ENCODE measurements at places on chromosomes 4 and X. TPM values are rescaled to one million over a fixed set of nuclear protein-coding genes. Genes with fewer than 3 reads are reported as not detected.

Gene PAGE1
- not detected for total RNA-seq

Gene IL2RG
- total RNA-seq, result 0.98 TPM

Gene VMA21
- total RNA-seq, result 26.9 TPM

Gene CSAG2
- not detected for total RNA-seq

GRCh38 chr4:152010710-152011079, 249.9 kb upstream of the GATB start:
- DNase-seq, result peak; percentile 36

GRCh38 chr4:175307326-175307725, 389.2 kb downstream of the ADAM29 start:
- DNase-seq, result peak; percentile 5

GRCh38 chrX:68409194-68409593, 24.1 kb downstream of the OPHN1 start:
- peak; percentile 58 for DNase-seq

Gene EGF
- 9.4 TPM for total RNA-seq

DNA sequence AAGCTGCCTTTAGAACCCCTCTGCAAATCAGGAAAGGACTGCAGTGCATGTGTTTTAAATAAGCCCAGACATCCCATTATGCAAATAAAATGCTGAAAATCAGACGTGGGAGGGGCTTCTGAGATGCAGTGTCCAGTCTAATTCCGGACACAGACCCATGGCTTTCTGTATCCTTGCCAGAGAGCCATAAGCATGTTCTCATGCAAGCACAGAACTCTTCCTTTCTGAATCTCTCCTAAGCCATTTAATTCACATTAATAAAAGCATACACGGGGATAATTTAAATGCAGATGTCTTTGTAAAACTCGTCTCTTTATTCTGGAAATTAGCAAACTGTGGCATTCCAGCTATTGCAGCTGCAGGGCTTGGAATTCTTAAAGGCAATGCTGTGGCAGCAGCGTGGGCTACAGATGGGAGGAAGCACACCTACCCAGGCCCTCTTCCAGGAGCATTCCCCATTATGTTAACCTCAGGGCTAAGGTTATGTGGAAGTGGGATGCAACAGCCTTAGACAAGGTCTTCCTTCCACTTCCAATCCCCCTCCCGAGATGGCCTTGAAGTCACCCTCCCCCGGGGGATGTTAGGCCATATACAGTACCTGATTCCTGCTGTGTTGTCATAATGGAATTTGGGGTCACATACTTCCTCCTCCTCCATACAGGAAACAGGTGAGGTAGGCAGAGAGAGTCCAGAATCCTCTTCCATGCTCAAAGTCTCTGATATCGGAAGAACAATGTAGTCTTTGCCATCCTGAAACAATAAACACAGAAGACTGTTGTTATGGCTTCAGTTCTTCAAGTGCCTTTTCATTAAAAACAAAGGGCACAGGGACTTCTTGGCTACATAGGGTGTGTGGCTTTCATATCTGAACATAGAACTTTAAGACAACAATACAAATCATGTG, 38.1 kb downstream of the KDR start:
- peak; percentile 90 for DNase-seq

DNA sequence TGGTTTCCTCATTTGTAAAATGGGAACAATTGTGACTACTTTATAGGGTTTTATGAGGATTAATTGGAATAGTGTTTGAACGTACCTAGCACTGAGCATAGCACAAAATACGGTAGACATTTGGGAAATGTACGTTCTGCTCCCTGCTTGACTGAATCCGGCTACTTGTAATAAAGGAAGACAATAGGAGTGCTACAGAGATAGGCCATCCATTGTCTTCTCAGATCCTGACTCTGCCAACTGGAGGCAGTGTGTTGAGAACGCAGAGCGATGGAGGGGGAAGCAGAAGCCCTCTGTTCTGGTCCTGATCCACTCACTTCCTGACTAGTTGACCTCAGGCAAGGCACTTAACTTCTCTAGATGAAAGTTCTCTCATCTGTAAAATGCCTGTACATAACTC, 26.4 kb downstream of the ENPP6 start:
- DNase-seq, result no peak

GRCh38 chrX:107226757-107227156, 20.3 kb downstream of the DNAAF6 start:
- DNase-seq, result no peak

GRCh38 chr4:48669086-48669485, 111.0 kb downstream of the FRYL start:
- DNase-seq, result no peak

Gene PIR
- total RNA-seq, result 2.4 TPM

DNA sequence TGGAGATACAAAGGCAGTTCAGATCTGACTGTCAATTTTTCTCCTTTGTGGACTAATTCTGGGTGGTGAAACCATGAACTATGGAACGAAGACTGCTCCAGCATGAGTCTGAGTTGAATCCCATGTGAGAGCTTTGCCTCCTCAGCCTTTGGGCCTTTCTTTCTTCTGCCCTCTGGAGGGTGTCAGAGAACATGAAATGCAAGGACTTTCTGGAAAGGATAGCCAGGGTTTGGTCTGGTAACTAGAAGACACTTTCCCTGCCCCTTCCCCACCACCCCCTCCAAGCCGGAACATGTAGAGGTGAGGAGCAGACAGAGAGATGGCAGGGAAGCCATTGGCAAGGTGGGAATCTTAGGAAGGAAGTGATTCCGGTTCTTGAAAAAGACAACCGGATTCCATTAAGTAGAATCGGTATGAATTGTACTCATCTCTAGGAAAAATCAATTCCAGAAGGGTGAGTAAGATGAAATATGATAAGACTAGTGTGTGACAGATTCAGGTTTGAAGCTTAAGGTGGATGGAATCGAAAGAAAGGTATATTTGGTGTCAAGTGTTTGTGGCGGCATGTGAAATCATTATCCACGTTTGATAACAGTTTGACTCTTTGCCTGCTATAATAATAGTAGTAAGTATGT, 19.0 kb downstream of the FHL1 start:
- no peak for DNase-seq

- DNase-seq, result peak; percentile 4
These were observed 736.9 kb upstream of the MAGEB2 start for GRCh38 chrX:29478336-29479069.

- no peak for DNase-seq
These were observed 91.4 kb downstream of the DCTD start for GRCh38 chr4:182825786-182826185.
